Fibroblast of skin of back (primary cell): ENCODE measurements at places on chromosomes 1 and 21.

DNA sequence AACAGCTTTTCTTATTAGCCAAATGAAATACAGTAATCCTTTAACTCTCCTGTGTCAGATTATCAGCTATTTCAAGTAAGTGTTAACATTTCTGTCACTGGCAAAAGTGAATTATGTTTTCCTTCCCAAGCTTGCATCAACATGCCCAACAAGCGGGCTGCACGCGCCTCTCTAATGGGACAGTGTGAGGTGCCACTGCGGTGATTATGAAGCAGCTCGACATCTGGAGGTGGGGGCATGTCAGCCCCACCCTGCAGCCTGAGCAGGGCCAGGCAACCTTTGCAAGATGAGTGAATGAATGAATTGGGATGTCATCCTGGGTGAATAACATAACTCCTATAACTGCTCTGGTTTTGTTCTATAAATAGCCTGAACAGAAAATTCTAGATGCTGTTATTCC is 301.4 kb downstream of the ZNF326 start:
- DNase-seq, result no peak

DNA sequence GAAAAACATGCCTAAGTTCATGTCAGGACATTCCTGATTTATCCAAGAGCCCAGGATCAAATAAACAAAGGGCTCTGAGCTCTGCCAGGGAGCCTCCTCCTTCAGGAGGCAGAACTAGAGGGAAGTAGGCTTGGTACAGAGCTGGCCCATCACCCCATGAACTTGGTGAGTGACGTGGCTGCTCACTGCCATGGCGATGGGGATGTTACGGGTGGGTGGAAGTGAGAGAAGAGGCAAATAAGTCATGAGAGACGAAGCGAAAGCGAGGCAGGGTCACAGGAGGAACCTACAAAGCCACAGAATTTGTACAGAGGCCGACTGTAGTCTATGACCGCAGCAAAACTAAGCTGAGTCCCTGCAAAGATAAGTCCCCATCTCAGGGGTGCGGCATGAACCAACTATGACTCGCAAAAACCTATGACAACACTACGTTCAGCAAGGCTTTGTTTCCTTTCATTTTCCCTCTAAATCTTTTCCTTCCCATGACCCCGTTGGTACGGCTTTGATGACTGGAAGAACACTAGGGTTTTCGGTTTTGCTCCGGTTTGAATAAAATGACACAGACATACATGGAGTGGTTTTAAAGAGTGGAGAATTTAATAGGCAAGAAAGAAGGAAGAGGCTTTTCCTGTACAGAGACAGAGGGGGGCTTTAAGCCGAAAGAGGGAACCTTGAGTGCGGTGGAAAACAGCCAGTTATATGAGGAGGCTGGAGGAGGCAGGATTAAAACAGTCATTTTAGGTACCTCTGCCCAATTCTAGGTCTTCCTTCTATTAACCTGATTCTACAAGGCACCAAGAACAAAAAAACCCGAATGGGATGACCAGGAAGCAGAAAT is 74.1 kb downstream of the CD46 start:
- DNase-seq, result no peak

DNA sequence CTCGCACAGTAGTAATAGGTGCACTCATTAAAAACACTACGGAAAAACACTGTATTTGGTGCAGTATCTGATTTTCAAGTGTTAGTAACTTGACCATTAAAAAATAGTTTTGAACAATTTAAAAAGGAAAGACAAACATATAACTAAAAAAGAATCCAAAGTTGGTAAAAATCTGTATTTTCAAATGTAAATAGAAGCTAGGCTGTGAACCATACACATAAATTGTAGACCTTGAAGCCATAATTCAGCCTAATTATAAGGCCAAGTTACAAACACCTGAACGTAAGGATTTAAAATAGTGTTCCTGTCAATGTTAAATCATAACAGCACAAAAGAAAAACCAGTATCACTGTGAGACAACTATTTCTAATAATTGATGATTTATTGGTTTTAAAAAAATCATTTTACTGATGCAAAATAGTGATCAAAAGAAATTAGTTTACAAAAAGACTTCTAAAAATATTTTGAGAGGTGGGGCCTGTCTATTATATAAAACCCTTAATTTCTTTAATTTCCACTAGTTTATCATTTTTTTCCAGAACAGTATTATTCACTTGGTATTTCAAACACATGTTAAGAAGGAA is 4.5 kb downstream of the IRF2BP2 start:
- no peak for DNase-seq

GRCh38 chr1:98920441-98921110 is 84.1 kb downstream of the PLPPR5 start:
- DNase-seq, result peak; percentile 92

- no peak for DNase-seq
Observed at GRCh38 chr1:66370462-66370971, 163.4 kb upstream of the SGIP1 start.

DNA sequence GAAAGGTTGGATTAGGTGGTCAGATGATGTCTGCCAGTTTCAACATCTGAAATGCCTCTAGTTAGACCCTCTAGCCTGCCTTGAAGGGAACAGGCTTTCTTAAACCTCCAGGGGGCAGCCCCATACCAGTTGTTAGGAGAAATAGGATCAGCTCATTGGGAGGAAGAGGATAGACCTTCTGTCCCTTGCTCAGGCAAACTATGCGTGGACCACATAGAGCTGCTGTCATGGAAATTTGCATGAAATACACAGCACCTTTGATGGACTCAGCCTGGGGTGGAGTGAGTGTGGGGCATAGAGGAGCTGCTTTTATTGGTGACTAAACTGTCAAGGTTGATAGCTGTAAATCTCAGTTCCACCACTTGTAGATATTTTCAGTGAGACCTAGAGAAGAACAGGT is 38.4 kb upstream of the SPAG17 start:
- peak; percentile 51 for DNase-seq

- peak; percentile 74 for DNase-seq
Observed at GRCh38 chr1:161440312-161440894, 64.9 kb upstream of the FCGR2A start.

- DNase-seq, result no peak
Observed at GRCh38 chr1:234972411-234973191, 156.0 kb downstream of the TOMM20 start.

DNA sequence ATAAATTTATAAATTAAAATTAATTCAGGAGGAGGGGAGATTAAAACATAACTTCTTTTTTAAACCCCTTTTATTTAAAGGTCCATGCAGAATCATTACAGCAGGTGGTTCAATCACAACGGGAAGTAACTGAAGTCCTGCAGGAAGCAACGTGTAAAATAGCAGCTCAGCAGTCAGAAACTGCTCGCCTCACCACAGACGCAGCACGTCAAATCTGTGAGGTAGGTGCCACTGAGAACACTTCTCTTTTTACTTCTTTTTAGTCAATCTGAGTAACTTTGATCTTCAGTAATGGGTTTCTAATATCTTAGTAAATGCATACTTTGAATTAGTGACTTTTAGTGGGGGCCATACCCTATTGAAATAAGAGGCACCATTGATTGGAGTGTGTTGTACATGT is 87.0 kb downstream of the CEP350 start:
- DNase-seq, result no peak

DNA sequence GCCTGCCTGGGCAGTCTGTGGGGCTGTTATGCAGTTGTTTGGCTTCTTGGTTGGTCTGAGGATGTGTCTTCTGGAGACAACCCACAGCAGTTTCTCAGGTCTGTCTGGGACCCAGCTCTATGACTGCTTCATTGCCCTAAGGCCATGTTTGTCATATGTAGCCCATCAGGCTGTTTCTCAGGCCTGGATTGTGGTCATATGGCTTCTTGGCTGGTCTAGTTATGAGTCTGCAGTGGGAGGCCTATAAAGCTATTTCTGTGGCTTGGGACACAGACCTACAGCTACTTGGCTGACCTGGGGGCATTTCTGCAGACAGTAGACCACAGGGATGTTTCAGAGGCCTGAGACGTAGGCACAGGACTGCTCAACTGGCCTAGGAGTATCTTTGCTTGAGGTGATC is 41.5 kb downstream of the CHIA start:
- DNase-seq, result no peak

DNA sequence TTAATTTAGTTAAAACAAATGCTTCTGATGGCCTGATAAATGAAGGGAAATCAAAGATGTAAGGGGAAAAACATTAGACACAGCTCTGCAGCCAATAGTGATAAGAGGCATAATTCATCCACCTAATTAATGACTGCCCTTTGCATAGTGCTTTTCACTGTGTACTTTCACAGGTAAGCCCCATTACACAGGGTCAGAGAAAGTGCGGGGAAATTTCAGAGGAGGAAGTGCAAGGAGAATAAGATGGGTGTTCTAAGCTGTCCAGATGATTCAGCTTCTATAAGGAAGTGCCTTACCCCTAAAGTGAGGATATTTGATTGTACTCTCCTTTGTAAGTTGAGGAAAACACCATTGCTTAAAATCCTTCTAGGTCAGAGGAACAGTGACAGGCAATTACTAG is 88.0 kb downstream of the NR5A2 start:
- DNase-seq, result no peak

GRCh38 chr1:155858800-155859233 is 550 bp upstream of the SYT11 start:
- no peak for DNase-seq

- DNase-seq, result peak; percentile 35
Observed at GRCh38 chr1:92820024-92820423, 11.8 kb upstream of the RPL5 start.

GRCh38 chr1:10698726-10699469 is 97.5 kb downstream of the CASZ1 start:
- no peak for DNase-seq

DNA sequence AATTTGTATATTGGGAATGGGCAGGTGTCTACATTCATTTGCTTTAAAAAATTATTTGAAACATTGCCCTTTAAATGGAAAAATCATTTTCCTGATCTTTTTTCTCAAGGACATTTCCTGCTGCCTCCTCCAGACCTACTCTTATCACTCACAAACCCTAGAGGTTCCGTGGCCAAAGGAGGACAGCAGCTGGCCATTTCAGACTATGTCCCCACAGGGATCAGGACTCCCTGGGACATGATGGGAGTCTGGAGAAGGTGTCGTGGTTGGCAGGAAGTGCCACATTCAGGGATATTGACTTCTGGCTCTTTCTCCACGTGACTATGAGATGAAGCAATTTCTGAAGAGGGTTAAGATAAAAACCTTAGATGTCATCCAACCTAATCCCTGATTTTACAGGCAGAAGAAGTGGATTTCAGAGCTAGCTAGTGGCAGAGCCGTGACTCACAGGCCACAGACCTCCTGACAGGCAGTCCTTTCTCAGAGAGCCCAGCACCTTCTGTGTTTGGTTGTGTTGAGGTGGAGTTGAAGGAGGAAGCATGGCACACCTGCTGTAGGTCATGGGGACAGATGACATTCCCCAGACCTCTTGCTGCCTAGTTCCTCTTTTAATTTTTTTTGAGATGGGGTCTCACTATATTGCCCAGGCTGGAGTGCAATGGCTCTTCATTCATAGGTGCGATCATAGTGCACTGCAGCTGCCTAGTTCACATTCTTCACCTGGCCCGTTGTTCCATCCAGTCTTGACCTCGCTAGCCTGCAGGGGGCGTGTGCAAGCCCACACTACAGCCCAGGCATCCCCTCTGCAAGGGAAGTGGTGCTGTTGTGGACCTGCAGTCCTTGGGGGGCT is 25.5 kb upstream of the IL10 start:
- DNase-seq, result no peak

- peak; percentile 5 for DNase-seq
Observed at GRCh38 chr1:35112668-35113067, 33.5 kb downstream of the ZMYM1 start.

- no peak for DNase-seq
Observed at GRCh38 chr1:41671116-41671755, 186.8 kb upstream of the EDN2 start.

GRCh38 chr1:13892671-13893325 is 192.8 kb downstream of the PRDM2 start:
- no peak for DNase-seq

GRCh38 chr1:66916320-66916719 is 8.3 kb downstream of the DNAI4 start:
- no peak for DNase-seq

DNA sequence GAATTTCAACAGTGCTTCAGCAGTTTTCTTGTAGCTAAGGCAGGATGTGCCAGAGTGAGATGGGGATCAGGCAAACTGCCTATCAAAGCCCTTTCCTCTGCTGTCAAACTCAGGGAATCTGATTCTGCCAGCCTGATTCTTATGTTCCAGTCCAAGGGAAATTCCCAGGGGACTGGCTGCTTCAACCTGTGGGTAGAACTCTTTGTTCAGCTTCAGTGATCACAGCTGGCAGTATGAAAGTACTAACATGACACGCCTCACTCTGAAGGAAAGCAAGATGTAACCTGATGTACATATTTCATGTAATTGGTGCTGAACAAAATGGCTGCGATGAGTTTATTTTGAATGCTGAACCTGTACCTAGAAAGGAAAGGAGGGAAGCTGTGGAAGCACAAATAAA is 40.1 kb upstream of the SLC5A9 start:
- DNase-seq, result no peak

DNA sequence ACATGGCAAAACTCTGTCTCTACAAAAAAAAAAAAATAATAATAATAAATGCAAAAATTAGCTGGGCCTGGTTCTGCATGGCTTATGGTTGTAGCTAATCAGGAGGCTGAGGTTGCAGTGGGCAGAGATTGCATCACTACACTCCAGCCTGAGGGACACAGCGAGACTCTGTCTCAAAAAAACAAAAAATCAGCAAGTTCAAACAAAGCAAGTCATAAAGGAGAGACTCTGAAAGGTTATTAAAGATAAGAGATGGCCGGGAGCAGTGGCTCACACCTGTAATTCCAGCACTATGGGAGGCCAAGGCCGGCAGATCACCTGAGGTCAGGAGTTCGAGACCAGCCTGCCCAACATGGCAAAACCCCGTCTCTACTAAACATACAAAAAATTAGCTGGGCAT is 28.8 kb downstream of the COP1 start:
- DNase-seq, result no peak

GRCh38 chr1:244450597-244451538 is 841 bp downstream of the ADSS2 start:
- DNase-seq, result peak; percentile 71

GRCh38 chr1:66563941-66564630 is 30.1 kb downstream of the SGIP1 start:
- DNase-seq, result peak; percentile 99
